ENCODE measurements at places on chromosomes 5 and 9.

DNA sequence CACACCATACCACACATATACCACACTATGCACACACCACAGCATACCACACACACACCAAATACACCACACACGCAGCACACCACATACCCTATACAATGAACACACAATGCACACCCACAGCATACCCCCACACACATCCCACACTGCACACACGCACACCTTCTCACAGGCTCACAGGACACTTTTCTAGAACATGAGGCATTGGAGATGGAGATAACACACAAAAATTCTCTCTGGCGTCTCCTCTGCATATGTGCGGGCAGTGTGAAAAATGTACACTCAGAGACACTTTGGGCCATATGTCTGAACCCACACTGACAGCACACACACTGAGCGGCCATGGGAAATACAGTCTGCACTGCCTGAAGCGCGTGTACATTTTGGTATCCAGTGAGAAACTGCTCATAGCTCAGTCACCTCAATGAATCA is 278.1 kb downstream of the GADD45G start:
- no peak for DNase-seq

GRCh38 chr9:83070261-83070660 is 7.3 kb upstream of the RASEF start:
- no peak for DNase-seq

DNA sequence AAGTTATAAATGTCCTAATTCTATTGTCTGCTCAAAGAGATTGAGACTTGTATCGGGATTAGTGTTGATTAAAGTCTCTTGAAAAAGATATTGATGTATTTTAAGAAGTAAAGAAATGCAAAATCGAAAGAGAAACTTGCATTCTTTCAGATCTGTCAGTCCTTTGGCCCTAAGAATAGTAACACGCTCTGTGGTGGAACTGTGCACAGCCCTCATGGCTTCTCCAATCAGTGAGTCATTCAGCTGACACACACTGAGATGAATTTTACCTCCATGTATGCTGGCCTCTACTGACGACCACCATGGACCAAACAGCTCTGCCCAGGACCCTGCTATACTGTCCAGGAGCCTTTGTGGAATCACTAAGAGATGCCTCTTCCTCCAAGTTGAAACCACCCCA is 232.4 kb downstream of the ESM1 start:
- DNase-seq = no peak

- no peak for DNase-seq
These were observed 130.3 kb downstream of the ENTREP1 start for GRCh38 chr9:69455311-69455710.

DNA sequence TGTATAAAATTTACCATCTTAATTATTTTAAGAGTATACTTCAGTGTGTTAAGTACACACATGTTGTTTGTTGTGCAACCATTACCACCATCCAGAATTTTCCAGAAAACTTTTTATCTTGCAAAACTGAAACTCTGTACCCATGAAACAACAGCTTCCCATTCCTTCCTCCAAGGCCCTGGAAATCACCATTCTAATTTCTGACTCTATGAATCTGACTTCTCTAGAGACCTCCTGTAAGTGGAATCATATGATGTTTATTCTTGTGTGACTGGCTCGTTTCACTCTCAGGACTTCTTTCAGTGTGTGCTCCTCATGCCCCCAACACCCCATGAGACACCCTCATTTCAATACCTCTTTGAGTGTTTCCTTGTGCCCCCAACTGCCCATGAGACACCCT is 60.4 kb upstream of the COL15A1 start:
- DNase-seq = no peak

GRCh38 chr5:142167458-142167857 is 58.9 kb downstream of the NDFIP1 start:
- no peak for DNase-seq

GRCh38 chr5:77924081-77924480 is 147.9 kb upstream of the TBCA start:
- no peak for DNase-seq

DNA sequence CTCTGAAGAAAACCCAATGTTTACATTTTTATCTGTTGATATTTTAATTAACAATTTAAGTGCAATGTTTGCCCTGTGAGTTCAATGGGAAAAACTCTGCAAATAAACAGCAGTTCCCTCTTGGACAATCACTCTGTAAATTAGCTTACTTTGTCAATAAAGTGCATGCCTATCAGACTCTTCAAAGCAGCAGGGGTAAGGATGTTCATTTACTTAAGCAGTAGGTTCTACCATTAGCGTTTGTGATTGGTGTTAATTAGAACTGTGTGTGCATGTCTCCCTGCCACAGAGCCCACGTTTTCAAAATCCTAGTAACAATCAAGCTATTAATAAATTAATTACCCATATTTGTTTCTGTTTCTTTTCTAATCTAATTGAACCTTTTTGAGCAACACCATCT is 1921.6 kb upstream of the WWC1 start:
- DNase-seq = no peak

- DNase-seq = no peak
These were observed 64.4 kb upstream of the RAI14 start for GRCh38 chr5:34591723-34592122.

GRCh38 chr5:180201051-180201987 is 7.7 kb downstream of the RASGEF1C start:
- DNase-seq = no peak

- DNase-seq = no peak
These were observed 6.8 kb upstream of the DIPK1B start for GRCh38 chr9:136705564-136705963.

- DNase-seq = no peak
These were observed 29.7 kb upstream of the RNU6ATAC start for GRCh38 chr9:134193912-134194535.

All from stimulated activated CD4-positive, alpha-beta T cell treated with anti-CD3 and anti-CD28 coated beads, Interleukin-4, amount 100 ng/mL, for 1 hour (primary cell).